ENCODE measurements at places on chromosomes 6 and 20. TPM values are rescaled to one million over a fixed set of nuclear protein-coding genes. Genes with fewer than 3 reads are reported as not detected.

PRSS16 gene
- 16.5 TPM for total RNA-seq

KCNQ5 gene
- total RNA-seq, result 0.07 TPM

MYCT1 gene
- total RNA-seq, result not detected

LY86 gene
- not detected for total RNA-seq

CST2 gene
- total RNA-seq, result not detected

CCN6 gene
- not detected for total RNA-seq

DNA sequence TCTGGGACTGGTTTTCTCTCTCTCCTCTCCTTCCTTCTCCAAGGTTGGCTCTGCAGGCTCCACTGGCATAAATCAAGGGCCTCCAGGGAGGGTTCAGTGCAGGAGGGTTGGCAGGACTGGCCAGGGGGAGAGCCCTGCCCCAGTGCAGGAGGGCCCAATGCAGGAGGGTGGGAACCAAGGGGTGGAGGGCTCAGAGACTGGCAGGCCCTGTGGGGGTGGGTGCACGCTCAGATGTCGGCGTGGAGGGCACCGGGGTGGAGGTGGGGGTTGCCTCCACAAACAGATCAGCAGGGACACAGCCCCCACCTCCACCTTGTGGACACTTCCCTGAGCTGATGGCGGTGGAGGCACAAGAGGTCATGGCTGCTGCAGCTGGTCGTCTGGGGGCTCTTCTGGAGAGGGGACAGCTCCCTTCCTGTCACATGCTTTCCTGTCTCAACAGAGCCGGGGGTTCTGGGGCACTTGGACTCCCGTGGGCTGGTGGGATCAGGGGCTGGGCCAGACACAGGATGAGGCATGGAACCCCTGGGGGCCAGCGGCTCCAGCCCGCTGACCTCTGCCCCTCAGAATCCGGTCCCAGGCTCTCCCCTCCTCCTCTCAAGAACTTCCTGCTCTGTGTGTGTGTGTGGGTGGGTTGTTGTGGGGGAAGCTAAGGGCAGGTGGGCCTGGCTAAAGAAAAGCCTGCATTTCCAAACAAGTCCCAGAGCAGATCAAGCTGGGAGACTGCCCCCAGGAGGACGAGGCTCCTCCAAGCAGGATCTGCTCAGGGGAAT lies 2.7 kb upstream of the ABHD16B start:
- peak overlapping the region; percentile 15 for H3K27ac ChIP-seq
- H3K36me3 ChIP-seq, result peaks cover 5% of the 10 kb centered on the region
- peak overlapping the region; percentile 2 for H3K4me3 ChIP-seq
- H3K27me3 ChIP-seq, result no peaks in the 10 kb centered on the region
- H3K4me1 ChIP-seq, result peaks cover 30% of the 10 kb centered on the region
- DNase-seq, result peak; percentile 70

GRCh38 chr6:11431455-11431937 lies 106.1 kb upstream of the TMEM170B start:
- no peaks in the 10 kb centered on the region for H3K36me3 ChIP-seq
- peaks cover 74% of the 10 kb centered on the region for H3K4me1 ChIP-seq
- H3K27me3 ChIP-seq, result no peaks in the 10 kb centered on the region
- no peak for DNase-seq
- H3K27ac ChIP-seq, result peak overlapping the region; percentile 6

GRCh38 chr6:43217351-43217750 lies 11.9 kb downstream of the DNPH1 start:
- no peak overlapping the region for H3K27ac ChIP-seq
- H3K27me3 ChIP-seq, result no peaks in the 10 kb centered on the region
- no peak overlapping the region for H3K4me3 ChIP-seq
- H3K36me3 ChIP-seq, result no peaks in the 10 kb centered on the region
- H3K4me1 ChIP-seq, result no peaks in the 10 kb centered on the region

DNA sequence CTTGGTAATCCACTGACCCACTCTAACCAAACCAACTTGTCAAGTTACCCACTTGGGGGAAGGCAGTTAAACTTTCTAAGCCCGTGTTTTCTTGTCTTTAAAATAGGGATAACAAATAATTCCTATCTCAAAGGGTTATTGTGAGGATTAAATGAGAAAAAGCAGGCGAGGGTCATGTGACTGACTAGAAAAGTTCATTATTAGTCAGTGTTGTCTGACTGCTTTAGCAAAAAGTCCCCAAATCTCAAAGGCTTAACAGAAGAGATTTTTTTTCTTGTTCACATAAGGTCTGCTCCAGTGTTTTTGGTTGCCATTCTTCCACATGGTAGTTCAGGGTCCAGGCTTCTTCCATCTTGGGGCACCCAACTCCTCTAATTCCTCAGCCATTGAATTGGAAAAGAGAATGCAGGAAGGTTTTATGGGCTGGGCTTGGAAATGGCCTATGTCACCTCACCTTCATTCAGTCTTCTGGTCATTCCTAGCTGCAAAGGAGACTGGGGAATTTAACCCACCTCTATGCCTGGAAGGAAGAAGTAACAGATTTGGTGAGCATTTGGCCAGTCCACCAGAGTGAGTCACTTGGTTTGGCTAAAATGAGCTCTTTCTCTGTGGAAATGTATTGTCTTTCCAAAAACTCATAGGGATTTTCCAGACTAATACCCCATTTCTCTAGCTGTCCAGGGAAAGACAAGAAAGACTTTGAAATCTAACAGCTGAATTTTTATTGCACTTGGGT lies 77.0 kb downstream of the CAP2 start:
- H3K27me3 ChIP-seq, result no peaks in the 10 kb centered on the region
- H3K4me3 ChIP-seq, result no peak overlapping the region
- no peak overlapping the region for H3K27ac ChIP-seq
- H3K36me3 ChIP-seq, result no peaks in the 10 kb centered on the region
- H3K4me1 ChIP-seq, result 0 out of 2 replicates have a peak, but pooled peaks cover 15% of the 10 kb centered on the region

GRCh38 chr6:28817808-28818145 lies 106.0 kb downstream of the TRIM27 start:
- no peak for DNase-seq
- H3K4me3 ChIP-seq, result peak overlapping the region; percentile 7
- no peak overlapping the region for H3K27ac ChIP-seq

DNA sequence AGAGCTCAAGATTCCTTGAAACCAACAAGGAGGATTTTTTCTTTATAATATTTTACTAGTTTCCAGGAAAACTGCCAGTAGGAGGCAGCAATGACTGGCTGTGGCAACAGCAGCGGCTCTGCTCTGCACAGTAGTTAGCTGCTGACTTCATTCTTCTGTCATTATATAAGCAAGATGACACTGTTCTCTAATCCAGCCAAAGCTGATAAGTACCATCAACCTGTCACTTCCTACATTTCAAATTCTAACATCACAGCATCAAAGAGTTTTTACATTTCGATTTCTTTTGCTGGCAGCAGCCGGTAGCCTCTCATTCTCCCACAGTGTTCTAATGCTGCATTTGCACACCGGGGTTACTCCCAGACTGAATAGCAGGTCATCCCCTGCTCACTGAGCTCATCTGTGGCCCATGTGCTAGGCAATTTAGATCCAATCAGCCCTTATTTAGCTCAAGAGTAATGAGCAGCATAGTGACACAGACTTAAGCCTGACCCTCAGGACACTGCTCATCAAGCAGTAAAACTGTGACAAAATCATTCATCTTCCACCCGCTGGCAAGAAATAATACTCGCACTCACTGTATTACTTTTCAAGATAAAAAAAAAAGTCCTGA lies 67.8 kb downstream of the MMS22L start:
- H3K4me1 ChIP-seq, result no peaks in the 10 kb centered on the region
- DNase-seq, result peak; percentile 33
- no peak overlapping the region for H3K27ac ChIP-seq
- H3K36me3 ChIP-seq, result no peaks in the 10 kb centered on the region
- H3K27me3 ChIP-seq, result no peaks in the 10 kb centered on the region

GRCh38 chr6:56555438-56555872 lies 87.2 kb downstream of the DST start:
- H3K27me3 ChIP-seq, result no peaks in the 10 kb centered on the region
- H3K27ac ChIP-seq, result peak overlapping the region; percentile 45
- H3K4me1 ChIP-seq, result no peaks in the 10 kb centered on the region
- no peak for DNase-seq

DNA sequence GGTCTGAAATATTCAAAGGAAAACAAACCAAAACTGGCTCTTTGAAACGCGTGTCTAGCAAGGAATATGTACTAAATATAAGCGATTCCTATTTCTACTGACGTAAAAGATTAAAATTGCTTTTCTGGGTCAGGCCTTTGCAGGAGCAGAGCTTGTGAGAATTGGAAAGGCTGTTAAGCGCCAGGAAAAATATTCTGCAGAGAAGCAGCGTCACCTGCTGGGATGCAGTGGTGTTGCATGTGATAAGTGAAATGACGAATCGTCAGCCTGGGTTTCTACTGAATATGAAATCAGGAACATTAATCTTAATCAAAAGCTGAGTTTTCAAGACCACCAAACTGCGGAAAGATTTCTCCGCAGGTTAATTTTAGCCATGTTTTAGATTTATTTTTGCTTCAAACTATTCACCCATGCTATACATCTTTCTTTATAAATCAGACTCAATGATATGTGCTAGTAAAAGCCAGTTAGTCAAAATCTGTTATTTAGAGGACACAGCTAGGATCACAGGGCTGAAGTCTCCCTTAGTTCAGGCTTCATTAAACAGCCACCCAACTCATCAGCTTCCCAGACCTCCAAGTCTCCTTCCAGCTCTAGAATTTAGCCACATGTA lies 67.4 kb downstream of the ALDH8A1 start:
- DNase-seq, result peak; percentile 45
- no peak overlapping the region for H3K27ac ChIP-seq
- no peaks in the 10 kb centered on the region for H3K4me1 ChIP-seq
- H3K4me3 ChIP-seq, result no peak overlapping the region
- H3K36me3 ChIP-seq, result no peaks in the 10 kb centered on the region

DNA sequence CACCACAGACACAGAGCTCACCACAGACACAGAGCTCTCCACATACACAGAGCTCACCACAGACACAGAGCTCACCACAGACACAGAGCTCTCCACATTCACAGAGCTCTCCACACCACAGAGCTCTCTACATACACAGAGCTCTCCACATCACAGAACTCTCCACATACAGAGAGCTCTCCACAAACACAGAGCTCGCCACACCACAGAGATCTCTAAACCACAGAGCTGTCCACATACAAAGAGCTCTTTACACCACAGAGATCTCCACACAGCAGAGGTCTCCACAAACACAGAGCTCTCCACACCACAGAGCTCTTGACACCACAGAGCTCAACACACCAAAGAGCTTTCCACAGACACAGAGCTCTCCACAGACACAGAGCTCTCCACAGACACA lies 55.8 kb downstream of the ERMARD start:
- no peak for DNase-seq
- no peak overlapping the region for H3K4me3 ChIP-seq
- H3K36me3 ChIP-seq, result peaks cover 2% of the 10 kb centered on the region
- no peaks in the 10 kb centered on the region for H3K27me3 ChIP-seq
- H3K4me1 ChIP-seq, result peaks cover 70% of the 10 kb centered on the region

DNA sequence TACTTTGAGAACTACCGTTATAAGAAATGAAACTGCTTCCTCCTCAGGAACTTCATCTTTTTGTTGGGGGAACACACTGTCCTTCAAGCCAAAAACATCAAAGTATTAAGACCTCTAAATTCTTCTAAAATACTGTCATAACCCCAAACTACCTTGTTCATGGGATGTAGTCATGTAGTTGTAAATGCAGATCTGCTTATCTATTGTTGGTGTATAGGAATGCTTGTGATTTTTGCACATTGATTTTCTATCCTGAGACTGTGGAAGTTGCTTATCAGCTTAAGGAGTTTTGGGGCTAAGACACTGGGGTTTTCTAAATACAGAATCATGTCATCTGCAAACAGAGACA lies 282.9 kb upstream of the RUNX2 start:
- no peak for DNase-seq
- no peaks in the 10 kb centered on the region for H3K4me1 ChIP-seq
- H3K36me3 ChIP-seq, result no peaks in the 10 kb centered on the region

- no peak for DNase-seq
- H3K4me1 ChIP-seq, result peaks cover 59% of the 10 kb centered on the region
- H3K36me3 ChIP-seq, result no peaks in the 10 kb centered on the region
- H3K27ac ChIP-seq, result peak overlapping the region; percentile 87
- no peak overlapping the region for H3K4me3 ChIP-seq
Observed at GRCh38 chr6:33428966-33429749, 9.3 kb downstream of the SYNGAP1 start.

DNA sequence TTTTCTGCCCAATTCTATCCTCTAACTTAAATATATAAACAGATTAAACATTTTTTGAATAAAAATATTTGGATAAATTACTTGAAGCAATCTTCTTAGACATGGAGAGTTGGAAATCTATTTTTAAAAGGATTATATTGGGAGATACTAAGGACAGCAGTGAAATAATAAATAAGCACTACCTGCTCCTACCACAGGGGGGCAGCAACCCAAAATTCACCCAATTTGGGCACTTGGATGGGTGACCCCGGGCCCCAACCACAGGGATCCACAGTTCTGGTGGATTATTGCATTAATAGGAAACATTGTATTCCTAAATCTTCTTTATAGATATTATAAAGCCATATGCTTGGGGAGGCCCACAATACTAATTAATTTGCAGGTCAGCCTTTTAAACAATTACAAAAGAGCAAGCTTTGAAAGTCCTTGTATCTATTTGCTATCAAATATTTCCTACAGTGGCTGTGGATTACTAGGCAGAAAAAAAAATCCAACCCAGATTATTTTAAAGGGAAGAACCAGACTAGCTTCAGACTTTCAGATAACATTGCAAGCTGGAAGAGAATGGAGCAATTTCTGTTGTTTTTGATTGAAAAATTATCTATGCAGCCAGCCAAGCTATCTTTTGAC lies 66.4 kb upstream of the PDE10A start:
- H3K27ac ChIP-seq, result no peak overlapping the region
- no peak for DNase-seq
- H3K4me1 ChIP-seq, result no peaks in the 10 kb centered on the region
- H3K4me3 ChIP-seq, result no peak overlapping the region
- H3K36me3 ChIP-seq, result no peaks in the 10 kb centered on the region

- H3K36me3 ChIP-seq, result no peaks in the 10 kb centered on the region
- H3K27ac ChIP-seq, result no peak overlapping the region
Observed at GRCh38 chr6:52661551-52661950, 9.4 kb upstream of the TMEM14A start.

DNA sequence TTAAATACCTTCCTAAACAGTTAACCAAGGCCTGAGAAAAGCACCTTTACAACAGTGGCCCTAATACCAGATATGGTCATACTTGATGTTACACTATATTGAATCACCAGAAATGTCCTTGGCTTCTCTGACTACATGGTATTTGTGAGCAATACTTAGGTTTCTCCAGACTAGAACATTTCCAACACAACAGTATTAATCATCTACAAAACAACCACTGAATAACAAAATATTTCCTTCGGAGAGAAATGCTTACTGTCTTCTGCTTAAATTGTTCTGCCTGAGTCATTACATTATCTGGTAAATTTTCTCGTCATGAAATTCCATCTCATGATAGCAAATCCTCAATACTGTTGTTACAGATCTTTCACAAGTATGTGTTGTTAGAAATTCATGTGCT lies 252.9 kb upstream of the RUNX2 start:
- no peaks in the 10 kb centered on the region for H3K27me3 ChIP-seq
- no peaks in the 10 kb centered on the region for H3K36me3 ChIP-seq

GRCh38 chr6:54029187-54029586 lies 82.1 kb upstream of the MLIP start:
- H3K36me3 ChIP-seq, result no peaks in the 10 kb centered on the region
- H3K27ac ChIP-seq, result no peak overlapping the region

DNA sequence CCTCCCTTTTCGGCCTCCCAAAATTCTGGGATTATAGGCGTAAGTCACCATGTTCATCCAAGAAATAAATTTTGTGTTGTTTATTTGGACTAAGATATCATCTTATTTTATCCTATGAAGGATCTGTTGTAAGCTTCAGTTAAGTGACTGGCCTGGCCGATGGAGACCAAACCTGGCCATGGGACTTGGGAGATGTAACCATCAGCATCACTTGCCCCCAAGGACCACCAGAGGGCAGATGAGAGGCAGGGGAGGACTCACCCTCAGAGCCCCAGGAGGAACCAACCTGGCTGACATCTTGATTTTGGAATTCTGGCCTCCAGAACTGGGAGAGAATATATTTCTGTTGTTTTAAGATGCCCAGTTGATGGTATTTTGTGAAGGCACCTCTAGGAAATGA lies 266.7 kb downstream of the CDH26 start:
- no peaks in the 10 kb centered on the region for H3K36me3 ChIP-seq
- H3K4me3 ChIP-seq, result no peak overlapping the region
- H3K4me1 ChIP-seq, result no peaks in the 10 kb centered on the region
- H3K27ac ChIP-seq, result no peak overlapping the region
